ENCODE measurements at places on chromosomes 12 and 14.

- DNase-seq: no peak
Measured at GRCh38 chr14:104286086-104286485, 147.7 kb downstream of the KIF26A start.

GRCh38 chr14:90419200-90419599 is 22.4 kb downstream of the CALM1 start:
- DNase-seq: no peak

DNA sequence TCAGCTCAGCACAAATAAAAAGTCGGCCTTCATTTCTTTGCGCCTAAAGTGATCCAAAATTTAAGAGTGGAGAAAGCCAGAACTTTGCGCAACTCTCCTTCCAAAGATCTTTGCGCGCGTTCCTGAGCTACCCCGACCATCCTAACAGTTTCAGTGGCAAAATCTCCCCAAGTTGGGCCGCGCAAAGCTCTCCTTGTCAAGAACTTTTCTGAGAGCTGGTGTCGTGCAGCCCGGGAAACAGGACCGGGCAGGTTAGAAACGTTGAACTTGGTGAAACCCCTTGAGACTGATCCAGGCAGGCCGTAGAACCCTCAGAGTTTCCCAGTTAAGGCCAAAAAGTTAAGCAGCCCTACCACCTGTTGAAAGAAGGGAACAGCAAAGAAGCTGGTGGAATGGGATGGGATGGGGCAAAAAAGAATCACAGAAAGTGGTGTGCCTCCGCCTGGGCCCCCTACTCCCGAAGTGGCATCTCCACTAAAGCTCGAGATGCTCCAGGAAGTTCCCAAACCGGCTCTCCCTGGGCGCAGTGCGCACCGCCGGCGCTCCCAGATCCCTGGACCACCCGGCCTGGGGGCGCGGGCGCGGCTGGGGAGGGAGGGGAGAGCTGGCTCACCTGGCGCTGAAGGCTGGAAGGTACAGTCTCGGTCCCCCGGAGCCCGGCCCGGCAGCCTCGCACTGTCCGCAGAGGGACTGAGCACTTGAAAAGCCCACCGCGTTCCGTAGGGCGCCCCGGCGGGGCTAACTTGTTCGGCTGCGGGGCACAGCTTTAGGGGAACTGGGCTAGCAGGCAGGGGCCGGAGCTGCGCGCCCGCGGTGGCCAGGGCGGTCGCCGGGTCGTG is 768 bp downstream of the DBX2 start:
- no peak for DNase-seq

DNA sequence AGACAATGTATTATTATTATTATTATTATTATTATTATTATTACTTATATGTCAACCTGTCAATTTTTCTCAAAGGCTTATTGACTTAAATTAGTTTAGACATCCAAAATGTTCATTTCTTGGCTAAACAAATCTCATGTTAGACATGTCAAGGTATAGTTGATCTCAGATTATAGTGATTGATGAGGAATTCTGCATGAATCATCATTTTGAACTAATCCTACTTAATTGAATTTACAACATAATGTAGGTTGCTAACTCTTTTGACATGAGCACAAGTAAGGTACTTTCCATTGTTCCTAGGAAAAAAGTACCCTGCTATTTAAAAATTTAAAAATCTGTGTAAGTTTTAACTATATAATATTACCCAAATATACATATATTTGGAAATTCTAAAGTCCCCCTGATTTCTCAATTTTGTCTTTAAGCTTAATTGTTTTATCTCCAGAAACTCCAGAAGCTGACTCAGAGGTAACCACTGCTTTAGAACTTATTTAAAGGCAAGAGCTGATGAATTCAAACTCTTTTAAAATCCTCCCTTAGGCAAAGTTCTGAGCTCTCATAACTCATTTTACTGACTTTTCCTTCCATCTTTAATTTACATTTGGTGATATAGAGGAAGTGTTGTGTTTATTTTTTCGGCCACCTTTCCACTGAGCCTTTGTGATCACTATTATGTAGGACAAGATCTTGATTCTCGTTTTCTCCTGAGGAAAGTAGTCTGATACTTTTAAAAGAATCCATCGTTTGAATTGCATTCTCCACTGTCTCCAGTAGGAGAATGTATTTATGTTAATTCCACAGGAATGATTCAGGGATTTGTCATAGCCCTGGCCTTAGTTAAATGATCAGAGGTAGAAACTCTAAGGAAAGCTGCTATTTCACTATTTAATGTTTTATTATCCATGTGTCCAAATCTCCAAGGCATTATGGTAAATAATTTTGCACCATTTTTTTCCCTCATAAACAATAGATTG is 1304.5 kb downstream of the AACS start:
- no peak for DNase-seq

GRCh38 chr12:13594731-13595514 is 386.5 kb downstream of the GRIN2B start:
- no peak for DNase-seq

DNA sequence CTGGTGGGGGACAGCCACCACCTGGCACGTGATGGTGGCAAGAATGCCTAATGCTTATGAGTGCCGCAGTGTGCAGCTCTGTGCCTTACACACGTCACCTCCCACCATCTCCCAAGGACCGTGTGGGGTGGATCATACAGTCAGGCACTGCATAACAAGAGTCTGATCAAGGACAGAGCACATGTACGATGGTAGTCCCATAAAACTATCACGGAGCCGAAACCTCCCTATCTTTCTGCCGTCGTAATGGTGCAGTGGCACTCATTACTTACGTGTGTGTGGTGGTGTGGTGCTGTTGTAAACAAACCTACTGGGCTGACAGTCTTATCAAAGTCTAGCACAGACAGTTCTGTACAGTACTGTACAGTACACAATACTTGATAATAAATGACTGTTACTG is 89.3 kb downstream of the CACNA1C start:
- DNase-seq: no peak

- no peak for DNase-seq
Measured at GRCh38 chr12:78338054-78338785, 507.5 kb downstream of the NAV3 start.

GRCh38 chr12:98370976-98371375 is 144.4 kb upstream of the TMPO start:
- no peak for DNase-seq
